ENCODE measurements at places on chromosomes 1 and 21. TPM values are rescaled to one million over a fixed set of nuclear protein-coding genes. Genes with fewer than 3 reads are reported as not detected.
A peak's percentile ranks its signal among the peaks of the same experiment; 100 is the strongest.

Gene RGS1
- total RNA-seq, result not detected

Gene GJC2
- 1.1 TPM for total RNA-seq

Gene ZNF648
- total RNA-seq, result not detected

Gene ATP1A4
- total RNA-seq, result not detected

DNA sequence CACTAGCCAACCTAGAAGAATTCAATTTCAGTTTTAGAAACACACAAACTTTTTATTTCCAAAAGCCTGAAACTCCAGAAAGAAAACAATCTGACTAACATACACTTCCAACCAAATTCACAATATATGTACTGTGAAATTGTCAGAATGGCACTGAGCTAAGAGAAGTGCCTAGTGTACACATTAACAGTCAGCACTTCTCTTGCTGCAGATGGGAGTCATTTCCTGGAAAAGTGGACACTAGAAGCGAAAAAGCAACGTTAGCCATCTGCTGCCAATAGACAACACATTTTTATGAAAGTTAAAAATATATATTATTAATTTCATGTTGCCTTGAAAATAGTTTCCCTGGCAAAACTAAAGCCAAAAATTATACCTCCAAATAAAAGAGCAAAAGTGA, 66.1 kb downstream of the EPS15 start:
- H3K4me1 ChIP-seq, result no peaks in the 10 kb centered on the region
- DNase-seq, result no peak
- peaks cover 3% of the 10 kb centered on the region for H3K36me3 ChIP-seq
- no peaks in the 10 kb centered on the region for H3K27me3 ChIP-seq
- H3K4me3 ChIP-seq, result no peak overlapping the region

GRCh38 chr1:40399984-40400704, 26.6 kb downstream of the SMAP2 start:
- H3K4me1 ChIP-seq, result no peaks in the 10 kb centered on the region
- H3K27me3 ChIP-seq, result no peaks in the 10 kb centered on the region
- no peaks in the 10 kb centered on the region for H3K36me3 ChIP-seq
- no peak overlapping the region for H3K4me3 ChIP-seq
- DNase-seq, result no peak
- H3K27ac ChIP-seq, result no peak overlapping the region

DNA sequence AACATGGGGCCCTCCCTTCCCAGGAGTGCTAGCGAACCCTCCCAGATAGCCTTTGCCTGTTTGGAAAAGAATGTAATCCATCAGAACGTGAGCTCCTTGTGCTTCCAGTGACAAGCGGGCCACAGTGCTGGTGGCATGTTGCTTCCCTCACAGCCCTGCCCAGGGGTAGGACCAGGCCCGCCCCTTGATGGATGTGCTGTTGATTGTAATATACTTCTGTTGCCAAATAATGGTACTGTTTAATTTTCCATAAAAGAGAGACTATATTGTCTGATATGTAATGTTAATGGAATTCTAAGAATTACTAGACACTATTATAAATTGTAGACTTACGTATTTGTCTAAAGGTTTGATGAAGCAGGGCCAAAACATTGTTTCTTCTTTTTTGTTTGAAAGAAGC, 16.4 kb downstream of the ATP5PO start:
- H3K4me3 ChIP-seq, result no peak overlapping the region
- peaks cover 20% of the 10 kb centered on the region for H3K36me3 ChIP-seq
- DNase-seq, result peak; percentile 48

DNA sequence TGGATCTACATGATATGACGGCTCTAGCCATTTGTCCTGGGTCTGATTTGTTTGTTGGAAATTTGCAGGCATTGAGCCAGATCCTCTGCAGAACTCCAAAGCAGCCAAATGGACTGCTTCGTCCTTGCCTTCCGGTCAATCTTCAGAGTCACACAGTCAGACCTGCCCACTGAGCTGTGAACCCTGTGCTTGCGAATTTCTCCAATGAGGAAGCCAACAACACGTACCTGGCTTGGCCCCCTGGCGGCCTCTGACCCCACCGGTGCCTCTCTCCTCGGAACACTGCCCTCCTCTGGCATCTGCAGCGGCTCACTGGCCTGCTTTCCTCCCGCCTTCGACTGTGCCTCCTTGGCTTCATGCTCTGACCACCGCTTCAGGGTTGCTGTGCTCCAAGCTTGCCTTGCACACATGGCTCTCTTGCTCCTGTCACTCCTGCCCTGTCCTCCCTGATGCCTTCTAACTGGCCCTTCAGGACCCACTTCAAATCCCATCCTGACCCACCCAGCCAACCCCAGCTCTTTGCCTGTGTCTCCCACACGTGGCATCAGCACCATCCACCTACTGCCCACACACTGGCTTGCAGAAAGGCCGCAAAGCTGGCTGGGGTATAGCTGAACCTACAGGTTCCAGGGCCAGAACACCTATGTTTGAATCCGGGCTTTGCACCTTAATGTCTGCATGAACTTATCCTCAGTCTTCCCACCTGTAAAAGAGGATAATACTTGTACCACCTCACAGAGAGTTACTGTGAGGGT, 128.2 kb downstream of the KCNN3 start:
- peaks cover 46% of the 10 kb centered on the region for H3K27me3 ChIP-seq
- H3K4me1 ChIP-seq, result no peaks in the 10 kb centered on the region
- H3K27ac ChIP-seq, result no peak overlapping the region
- no peak overlapping the region for H3K4me3 ChIP-seq
- no peak for DNase-seq

DNA sequence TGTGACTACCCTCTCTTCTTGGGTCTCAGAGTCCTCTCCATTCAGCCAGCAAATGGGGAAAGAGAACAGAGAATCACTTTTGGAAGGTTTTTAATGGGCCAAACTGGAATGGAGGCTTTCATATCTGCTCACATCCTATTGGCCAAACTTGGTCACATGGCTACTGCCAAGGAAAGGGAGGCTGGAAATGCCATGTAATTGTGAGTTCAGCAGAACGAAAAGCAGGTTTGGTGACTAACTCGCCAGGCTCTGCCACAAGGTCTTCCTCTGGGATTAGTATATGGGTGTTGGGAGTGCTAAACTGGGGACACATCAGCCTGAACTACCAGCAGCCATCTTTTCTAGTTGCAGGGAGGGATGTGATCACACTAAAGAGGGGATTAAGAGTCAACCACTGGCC, 19.2 kb downstream of the RD3 start:
- no peaks in the 10 kb centered on the region for H3K36me3 ChIP-seq
- H3K4me3 ChIP-seq, result no peak overlapping the region

DNA sequence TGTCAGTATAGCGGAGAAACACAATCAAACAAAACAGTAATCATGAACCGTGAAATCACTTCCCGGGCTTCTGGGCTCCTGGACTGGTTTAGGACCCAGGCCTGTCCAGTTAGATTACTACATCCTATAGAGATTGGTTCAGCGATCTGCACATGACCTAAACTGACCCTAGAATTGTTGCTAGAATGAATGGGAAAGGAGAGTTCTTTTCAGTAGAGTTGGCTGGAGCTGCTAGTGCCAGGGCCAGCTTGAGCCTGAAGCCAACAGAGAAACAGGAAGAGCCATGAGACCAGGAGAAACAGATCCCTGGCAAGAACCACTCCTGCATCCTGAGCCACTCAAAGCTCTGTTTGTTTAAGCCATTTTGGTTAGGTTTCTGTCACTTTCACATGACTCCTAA, 474.3 kb upstream of the C1orf87 start:
- no peaks in the 10 kb centered on the region for H3K4me1 ChIP-seq
- no peak for DNase-seq
- no peaks in the 10 kb centered on the region for H3K27me3 ChIP-seq
- no peaks in the 10 kb centered on the region for H3K36me3 ChIP-seq
- H3K27ac ChIP-seq, result no peak overlapping the region
- H3K4me3 ChIP-seq, result no peak overlapping the region

GRCh38 chr1:29991025-29991424, 732.4 kb downstream of the MATN1 start:
- no peak overlapping the region for H3K4me3 ChIP-seq
- H3K27ac ChIP-seq, result no peak overlapping the region
- H3K36me3 ChIP-seq, result no peaks in the 10 kb centered on the region
- no peaks in the 10 kb centered on the region for H3K4me1 ChIP-seq
- H3K27me3 ChIP-seq, result no peaks in the 10 kb centered on the region

GRCh38 chr1:32965251-32965747, 690 bp upstream of the RNF19B start:
- H3K27ac ChIP-seq, result no peak overlapping the region
- DNase-seq, result no peak
- no peak overlapping the region for H3K4me3 ChIP-seq
- no peaks in the 10 kb centered on the region for H3K27me3 ChIP-seq
- no peaks in the 10 kb centered on the region for H3K36me3 ChIP-seq
- peaks cover 16% of the 10 kb centered on the region for H3K4me1 ChIP-seq

DNA sequence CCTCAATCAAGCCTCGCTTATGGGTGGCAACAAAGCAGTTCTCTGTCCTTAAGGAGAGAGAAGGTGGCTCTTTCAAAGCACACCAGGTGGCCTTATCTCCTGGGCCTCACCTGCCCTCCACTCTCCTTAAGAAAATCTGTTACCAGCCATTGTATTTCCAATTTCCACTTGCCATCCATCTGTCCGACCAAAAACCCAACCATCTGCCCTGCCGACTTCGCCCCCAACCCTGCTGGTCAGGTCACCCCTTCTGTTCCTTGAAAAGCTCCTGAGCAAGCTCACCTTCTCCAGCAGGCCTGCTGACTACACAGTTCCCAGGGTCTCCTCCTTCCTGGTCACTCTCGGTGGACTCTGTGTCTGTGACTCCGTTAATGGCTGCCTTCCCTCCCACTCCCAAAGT, 619 bp upstream of the IGFN1 start:
- H3K36me3 ChIP-seq, result no peaks in the 10 kb centered on the region
- H3K27ac ChIP-seq, result no peak overlapping the region
- H3K4me1 ChIP-seq, result 0 out of 2 replicates have a peak, but pooled peaks cover 3% of the 10 kb centered on the region
- no peak overlapping the region for H3K4me3 ChIP-seq

DNA sequence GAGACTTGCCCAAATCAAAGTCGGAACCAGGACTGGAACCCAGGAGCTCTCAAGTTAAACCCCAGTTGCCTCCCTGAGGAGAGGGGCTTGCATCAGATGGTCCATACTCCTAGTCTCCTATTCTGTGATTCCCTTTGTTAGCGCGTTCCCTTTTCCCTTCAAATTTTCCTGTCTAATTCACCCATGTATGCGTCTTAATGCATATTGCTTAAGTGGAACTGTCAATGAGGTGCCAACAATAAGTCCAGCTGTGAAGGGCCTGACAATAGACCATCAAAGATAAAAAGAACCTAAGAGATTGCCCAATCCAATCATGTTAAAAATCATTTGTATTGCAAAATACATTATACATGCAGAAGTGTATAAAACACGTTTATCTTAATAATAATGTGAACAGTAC, 634 bp upstream of the SPATA6 start:
- no peaks in the 10 kb centered on the region for H3K27me3 ChIP-seq
- peak overlapping the region; percentile 69 for H3K4me3 ChIP-seq
- H3K27ac ChIP-seq, result peak overlapping the region; percentile 84
- peaks cover 4% of the 10 kb centered on the region for H3K4me1 ChIP-seq

DNA sequence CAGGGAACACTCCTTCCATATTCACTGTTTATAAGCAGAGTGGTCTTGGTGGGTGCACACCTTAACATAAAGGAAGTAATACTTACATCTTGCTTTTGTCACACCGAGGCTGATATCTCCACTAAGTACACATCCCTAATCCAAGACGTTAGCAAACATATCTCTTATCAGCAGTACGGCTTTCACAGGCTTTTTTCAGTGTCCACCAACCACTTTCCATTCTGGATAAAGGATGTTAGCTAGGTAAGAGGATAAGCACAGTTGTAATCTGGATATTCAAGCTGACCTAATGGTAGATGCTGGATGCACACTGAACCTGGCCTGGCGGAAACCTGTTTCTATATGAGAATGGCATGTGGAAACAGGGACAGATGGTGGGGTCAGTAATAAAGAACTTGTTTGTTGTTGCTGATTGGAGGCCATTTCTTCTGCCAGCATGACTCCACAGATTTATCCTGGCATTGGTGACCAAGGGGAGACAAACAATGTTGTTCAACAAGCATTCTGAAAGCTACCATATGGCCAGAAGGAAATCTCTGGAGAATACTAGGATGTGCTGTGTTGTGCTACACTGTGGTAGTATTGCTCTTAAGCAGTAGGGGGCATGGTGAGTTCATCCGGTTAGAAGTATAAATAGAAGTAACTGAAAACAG, 416.4 kb downstream of the PTBP2 start:
- H3K4me1 ChIP-seq, result peaks cover 3% of the 10 kb centered on the region
- no peaks in the 10 kb centered on the region for H3K36me3 ChIP-seq
- H3K4me3 ChIP-seq, result no peak overlapping the region
- DNase-seq, result peak; percentile 78

DNA sequence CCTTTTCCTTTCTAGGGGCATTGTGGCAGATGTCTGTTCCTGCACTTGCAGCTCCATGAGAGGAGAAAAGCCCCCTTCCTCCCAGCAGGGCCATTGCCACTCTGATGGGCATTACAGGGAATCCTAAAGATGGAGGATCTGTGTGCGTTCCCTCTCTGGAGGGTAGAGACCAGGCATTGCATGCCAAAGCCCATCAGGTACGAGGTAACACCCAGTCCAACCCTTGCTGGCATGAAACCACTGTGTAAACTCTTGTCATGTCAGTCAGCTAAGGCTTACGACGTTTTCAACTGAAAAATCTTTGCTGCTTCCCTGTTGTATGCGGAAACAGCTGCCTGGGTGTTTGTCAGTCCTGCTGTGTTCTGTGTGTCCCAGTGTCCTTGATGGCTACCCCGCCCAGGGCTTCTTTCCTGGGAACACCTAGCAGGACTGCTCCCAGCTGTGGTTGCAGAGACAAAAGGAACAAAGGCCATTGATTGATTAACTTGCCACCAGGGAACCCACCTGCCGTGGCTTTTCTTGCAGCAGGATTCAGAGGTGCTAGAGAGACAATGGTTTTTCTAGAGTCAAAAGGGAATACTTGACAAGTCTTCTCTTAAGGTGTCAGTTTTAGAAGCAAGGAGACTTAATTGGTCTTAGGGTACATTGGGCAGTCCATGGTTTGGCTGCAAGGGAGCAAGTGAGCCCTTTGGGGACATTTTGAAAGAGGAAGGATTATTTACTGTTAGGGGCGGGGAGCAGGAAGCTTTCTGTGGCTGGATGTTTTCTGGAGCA, 24.6 kb downstream of the B3GALT5 start:
- no peak overlapping the region for H3K4me3 ChIP-seq
- H3K27ac ChIP-seq, result no peak overlapping the region
- peaks cover 3% of the 10 kb centered on the region for H3K27me3 ChIP-seq
- peaks cover 7% of the 10 kb centered on the region for H3K4me1 ChIP-seq
- DNase-seq, result no peak
- no peaks in the 10 kb centered on the region for H3K36me3 ChIP-seq

DNA sequence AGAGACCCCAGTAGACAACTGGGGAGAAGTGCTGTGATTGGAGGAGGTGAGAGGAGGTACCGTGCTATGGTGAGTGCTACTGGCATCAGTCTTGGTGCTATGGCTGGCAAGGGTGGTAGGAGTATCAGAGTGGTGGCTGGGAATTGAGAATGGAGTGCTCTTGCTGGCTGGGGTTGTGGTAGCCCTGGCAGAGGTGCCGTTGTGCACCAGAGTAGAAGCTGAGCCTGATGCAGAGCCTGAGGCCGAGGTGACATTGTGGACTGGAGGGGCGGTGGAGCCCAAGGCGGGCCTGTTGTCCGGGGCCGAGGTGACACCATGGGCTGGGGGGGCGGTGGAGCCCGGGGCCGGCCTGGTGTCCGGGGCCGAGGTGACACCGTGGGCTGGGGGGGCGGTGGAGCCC, 14.6 kb downstream of the TRIM46 start:
- no peak overlapping the region for H3K4me3 ChIP-seq
- H3K4me1 ChIP-seq, result peaks cover 4% of the 10 kb centered on the region
- H3K36me3 ChIP-seq, result peaks cover 4% of the 10 kb centered on the region
- no peak for DNase-seq
- no peaks in the 10 kb centered on the region for H3K27me3 ChIP-seq
- H3K27ac ChIP-seq, result no peak overlapping the region
